NCI-H2081 treated with DMSO at 0.1 percent for 48 hours (cell line): ENCODE measurements at places on chromosomes 5 and 9.

GRCh38 chr5:106759581-106759980 is 911.2 kb downstream of the EFNA5 start:
- DNase-seq, result no peak

DNA sequence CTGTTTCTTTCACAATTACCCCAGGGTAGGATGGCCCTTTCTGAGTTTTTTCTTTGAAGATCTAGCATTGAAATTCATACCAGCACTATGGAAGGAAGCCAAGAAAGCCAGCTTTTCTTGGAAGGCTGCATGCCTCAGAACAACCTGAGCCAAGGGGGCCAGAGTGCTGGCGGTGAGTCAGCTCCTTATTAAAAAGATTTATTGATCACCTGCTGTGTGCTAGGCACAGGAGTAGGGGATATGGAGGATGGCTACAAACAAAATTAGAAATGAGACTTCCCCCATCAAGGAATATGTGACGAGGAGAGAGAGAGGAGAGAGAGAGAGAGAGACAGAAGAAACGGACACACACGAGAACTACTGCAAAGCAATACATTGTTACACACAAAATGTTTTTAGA is 184.6 kb upstream of the PUM3 start:
- no peak for DNase-seq

GRCh38 chr5:175479125-175479881 is 943 bp downstream of the SFXN1 start:
- DNase-seq, result no peak

DNA sequence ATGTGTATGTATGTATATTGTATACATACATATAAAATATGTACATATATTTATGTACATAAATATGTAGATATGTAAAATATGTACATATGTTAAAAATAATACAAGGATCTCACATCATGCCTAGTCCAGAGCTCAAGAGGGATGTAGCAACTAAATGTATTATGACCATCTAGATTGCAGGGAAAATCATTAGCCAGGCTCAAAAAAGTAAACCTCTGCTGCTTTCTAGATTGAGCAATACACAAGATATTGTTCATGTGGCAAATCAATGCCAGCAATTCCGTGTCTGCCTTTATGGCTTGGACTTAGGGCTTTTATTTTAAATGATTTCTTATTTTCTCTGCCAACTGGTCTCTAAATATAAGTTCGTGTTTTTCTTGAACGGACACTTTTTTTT is 65.2 kb downstream of the RAI14 start:
- no peak for DNase-seq

- DNase-seq, result no peak
Observed at GRCh38 chr9:136180586-136180985, 24.3 kb downstream of the LHX3 start.

GRCh38 chr5:127153521-127153920 is 80.2 kb upstream of the C5orf63 start:
- DNase-seq, result no peak

GRCh38 chr9:108001237-108001636 is 511.7 kb upstream of the KLF4 start:
- DNase-seq, result no peak

- no peak for DNase-seq
Observed at GRCh38 chr5:170315154-170315553, 17.6 kb upstream of the LCP2 start.

DNA sequence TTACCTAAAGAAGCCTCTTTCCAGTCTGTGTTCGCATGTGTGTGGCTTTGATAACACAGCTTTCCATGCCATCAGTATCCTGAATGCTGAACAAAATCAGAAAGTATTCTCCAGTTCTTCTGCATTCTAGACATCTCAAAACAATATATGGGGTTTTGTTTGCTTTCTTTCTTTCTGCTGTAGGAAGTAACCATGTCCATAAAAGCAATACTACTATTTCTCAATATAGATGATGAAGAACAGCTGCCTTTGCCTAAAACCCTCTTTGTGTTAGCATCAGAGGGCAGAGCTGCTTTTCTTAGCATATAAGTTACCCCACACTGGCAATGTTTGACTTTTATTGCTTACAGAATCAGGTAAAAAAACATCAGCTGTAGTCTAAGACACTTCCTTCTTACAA is 963.6 kb downstream of the CDH12 start:
- no peak for DNase-seq

DNA sequence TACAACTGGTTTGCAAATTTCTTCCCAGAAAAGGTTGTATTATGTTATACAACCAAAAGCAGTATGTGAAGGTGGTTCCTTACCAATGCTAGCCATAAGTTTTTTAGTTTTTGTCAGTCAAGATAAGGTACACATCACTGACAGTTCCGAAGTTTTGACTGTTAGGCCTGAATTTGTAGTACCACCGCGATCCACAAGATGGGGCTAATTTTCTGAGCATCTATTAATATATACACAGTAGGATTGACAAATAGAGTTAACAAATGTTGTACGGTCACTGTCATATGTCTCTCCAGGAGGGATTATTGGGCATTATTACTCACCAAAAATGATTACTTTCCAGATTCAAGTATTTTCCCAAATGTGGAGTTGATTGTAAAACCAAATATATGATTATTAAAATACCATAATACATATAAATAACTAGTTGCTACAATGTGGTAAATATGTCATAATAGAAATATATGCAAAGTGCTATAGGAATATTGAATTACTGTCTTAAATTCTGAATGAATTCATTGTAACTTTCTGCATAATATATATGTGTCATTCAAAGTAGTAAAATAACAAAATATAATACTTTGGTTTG is 28.4 kb upstream of the LRRC19 start:
- DNase-seq, result no peak

DNA sequence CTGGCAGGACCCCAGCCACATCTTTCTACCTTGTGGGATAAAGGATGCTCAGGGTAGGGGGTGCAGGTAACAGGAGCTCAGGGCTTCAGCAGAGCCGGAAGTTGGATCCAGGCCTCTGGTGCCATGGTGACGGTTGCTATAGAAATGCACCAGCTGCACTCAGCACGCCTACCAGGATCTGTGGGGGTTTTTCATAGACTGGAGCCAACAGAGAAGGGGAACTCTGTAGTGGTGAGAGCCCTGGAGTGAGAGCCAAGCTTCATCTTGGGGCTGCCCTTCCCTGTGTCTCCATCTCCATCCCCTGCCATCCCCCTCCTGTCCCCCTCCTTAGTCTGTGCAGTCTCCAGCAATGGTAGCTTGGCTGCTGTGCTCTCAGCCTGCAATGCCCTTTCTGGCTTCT is 27.5 kb upstream of the BOD1 start:
- DNase-seq, result no peak

GRCh38 chr9:84867186-84867585 is 197.7 kb downstream of the NTRK2 start:
- no peak for DNase-seq

DNA sequence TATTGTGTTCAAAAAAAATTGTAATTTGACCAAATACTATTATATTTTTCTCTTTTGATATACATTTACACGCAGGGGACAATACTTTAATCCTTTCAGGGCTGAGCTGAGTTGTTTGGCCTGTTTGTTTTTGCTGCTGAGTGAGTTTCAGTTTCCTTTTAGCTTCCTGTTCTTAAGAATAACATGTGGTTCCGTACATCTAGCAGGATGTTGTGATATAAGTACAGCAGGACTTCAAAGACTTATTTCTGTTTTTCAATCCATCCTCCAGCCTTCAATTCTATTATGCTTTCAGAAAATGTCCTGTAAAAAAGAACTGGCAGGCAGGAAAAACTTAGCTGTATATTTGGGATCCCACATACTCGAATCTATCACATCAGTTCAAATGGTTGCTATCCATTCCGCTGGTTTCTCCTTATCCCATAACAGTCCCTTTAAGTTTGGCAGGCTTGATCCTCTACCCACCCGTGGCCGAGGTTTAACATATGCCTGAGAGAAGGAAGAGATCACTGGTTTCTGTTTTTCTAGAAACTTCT is 1037.3 kb upstream of the ACO1 start:
- DNase-seq, result no peak

- DNase-seq, result no peak
Observed at GRCh38 chr5:107184066-107184465, 486.7 kb downstream of the EFNA5 start.

DNA sequence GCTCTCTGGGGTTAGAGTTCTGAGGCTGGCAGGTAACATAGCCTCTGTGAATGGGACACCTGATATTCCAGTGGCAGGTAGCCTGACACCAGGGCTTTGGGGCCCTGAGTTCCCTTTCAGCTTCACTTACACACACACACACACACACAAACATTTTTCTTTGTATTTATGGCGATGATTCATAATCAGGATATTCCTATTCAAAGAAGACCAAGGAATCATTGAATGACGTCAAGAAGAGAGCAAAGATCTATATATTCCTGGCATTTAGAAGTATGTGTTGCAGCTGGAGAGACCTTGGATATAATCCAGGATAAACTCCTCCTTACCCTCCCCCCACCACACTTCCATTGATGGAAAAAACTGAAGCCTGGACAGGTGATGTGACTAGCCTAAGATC is 7.9 kb upstream of the ENTREP1 start:
- DNase-seq, result no peak

GRCh38 chr9:105191508-105192121 is 52.8 kb upstream of the SLC44A1 start:
- DNase-seq, result no peak

GRCh38 chr9:114472765-114473446 is 32.4 kb downstream of the WHRN start:
- no peak for DNase-seq
